ENCODE measurements at places on chromosomes 2 and 18. TPM values are rescaled to one million over a fixed set of nuclear protein-coding genes. Genes with fewer than 3 reads are reported as not detected.

Gene DLX1
- not detected for total RNA-seq

Gene AKAIN1
- not detected for total RNA-seq

Gene GPR35
- total RNA-seq = 0.93 TPM

Gene PPM1G
- 52.1 TPM for total RNA-seq

GRCh38 chr2:238256594-238257104 lies 16.8 kb upstream of the HES6 start:
- H3K27ac ChIP-seq = no peak overlapping the region
- no peaks in the 10 kb centered on the region for H3K4me1 ChIP-seq
- H3K36me3 ChIP-seq = peaks cover 100% of the 10 kb centered on the region
- H3K4me3 ChIP-seq = no peak overlapping the region
- H3K27me3 ChIP-seq = no peaks in the 10 kb centered on the region
- ATAC-seq = peak; percentile 63

DNA sequence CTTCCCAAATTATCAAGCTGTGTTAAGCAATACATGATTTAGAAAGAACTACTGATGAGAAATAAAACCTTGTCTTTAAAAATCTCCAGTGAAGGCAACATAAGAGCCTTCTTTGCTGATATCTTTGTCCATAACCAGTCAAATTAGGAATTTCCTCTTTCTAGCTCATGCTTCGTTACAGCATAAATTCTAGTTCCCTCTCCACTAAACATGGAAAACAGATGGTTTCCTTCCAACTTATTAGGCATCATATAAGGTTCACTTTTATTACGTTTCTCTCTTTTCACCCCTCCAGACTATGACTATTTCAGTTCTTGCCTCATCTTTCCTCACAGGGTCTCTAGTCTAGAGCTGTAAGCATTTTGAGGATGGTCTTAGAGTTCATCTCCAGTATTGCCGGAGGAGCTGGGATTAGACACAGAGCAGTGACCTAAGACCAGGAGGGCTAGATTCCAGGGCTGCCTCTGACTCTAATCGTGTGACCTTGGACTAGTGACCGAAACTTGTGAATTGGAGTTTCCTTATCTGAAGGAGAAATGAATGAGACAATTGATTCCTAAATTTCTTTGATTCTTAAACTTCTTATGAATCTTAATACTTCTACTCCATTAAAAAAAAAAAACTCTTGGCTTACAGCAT lies 195.5 kb upstream of the APCDD1 start:
- H3K27me3 ChIP-seq = no peaks in the 10 kb centered on the region
- H3K4me1 ChIP-seq = no peaks in the 10 kb centered on the region
- no peak for ATAC-seq
- no peak overlapping the region for H3K4me3 ChIP-seq
- H3K27ac ChIP-seq = no peak overlapping the region

DNA sequence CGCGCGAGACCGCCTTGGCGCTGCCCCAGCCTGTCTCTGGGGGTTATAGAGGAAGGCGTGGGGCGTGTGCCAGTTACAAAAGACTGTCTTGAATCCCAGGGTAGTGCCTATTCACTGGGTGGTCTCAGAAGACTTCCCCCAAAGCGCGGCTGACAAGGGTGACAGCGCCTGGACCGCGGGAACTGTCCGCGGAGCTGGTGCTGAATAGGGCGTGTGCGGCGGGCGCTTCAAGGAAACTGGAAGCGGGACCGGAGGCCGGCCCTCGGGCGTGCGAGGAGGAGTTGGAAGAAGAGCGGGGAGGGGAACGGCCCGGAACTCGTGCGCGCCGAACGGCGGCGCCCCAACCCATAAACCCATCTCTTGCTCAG lies 2.3 kb downstream of the EGR4 start:
- no peak overlapping the region for H3K27ac ChIP-seq
- H3K4me3 ChIP-seq = peak overlapping the region; percentile 28
- H3K27me3 ChIP-seq = peaks cover 100% of the 10 kb centered on the region
- peak; percentile 50 for ATAC-seq
- H3K4me1 ChIP-seq = peaks cover 10% of the 10 kb centered on the region

GRCh38 chr2:16152071-16152927 lies 211.9 kb downstream of the MYCN start:
- no peaks in the 10 kb centered on the region for H3K4me1 ChIP-seq
- no peak overlapping the region for H3K27ac ChIP-seq
- no peaks in the 10 kb centered on the region for H3K27me3 ChIP-seq
- ATAC-seq = no peak

DNA sequence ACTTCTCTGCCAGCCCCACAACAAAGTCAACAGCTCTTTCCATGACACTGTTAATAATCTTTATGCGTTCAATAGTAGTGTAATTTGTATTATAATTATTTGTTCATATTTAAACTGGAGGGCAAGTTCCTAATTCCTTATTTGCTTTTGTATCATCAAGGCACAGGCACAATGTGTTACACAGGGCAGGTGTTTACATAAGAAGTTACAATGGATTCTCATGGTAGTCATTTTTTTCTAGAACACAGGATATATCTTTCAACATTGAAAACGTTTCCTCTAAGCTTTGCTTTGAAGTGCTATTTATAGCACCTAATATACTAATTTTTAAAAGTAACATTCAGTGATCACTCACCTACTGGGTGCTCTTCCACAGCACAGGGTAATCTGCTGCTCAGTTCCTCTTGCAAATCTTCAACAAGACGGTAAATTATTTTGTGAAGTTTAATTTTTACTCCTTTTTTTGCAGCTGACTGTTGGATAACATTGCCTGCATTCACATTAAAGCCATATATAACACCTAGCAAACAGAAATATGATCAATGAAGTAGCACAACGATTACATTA lies 7.3 kb downstream of the RPS27A start:
- H3K4me1 ChIP-seq = peaks cover 7% of the 10 kb centered on the region
- H3K4me3 ChIP-seq = no peak overlapping the region
- H3K27ac ChIP-seq = no peak overlapping the region
- no peak for ATAC-seq
- peaks cover 4% of the 10 kb centered on the region for H3K36me3 ChIP-seq

Gene ANKRD36C
- total RNA-seq = 42.6 TPM

GRCh38 chr18:24991141-24992060 lies 360.6 kb downstream of the ZNF521 start:
- no peak for ATAC-seq
- H3K4me1 ChIP-seq = peaks cover 5% of the 10 kb centered on the region
- H3K27me3 ChIP-seq = no peaks in the 10 kb centered on the region
- no peaks in the 10 kb centered on the region for H3K36me3 ChIP-seq

Gene SLC16A14
- total RNA-seq = 3.0 TPM

- peak; percentile 22 for ATAC-seq
- no peaks in the 10 kb centered on the region for H3K27me3 ChIP-seq
- H3K27ac ChIP-seq = no peak overlapping the region
- no peak overlapping the region for H3K4me3 ChIP-seq
- H3K4me1 ChIP-seq = no peaks in the 10 kb centered on the region
These were observed 9.9 kb upstream of the NPC1 start for GRCh38 chr18:23596183-23596582.

DNA sequence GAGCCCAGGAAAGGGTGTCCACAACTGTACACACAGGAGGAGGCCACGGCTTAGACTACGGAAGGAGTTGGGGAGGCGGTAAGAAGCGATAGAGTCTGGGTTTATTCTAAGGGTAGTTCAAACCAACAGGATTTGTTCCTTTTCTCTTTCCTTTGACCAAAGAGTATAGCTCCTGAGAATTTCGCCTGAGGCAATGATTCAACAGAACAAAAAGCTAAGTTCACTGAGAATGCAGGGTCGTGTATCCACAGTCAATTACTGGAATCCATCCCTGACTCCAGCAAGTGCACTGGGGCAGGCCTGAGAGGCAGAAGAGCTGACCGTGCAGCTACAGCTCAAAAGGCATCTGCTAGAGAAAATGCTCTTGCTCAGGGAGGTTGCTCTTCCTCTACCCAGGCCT lies 140.9 kb downstream of the TFCP2L1 start:
- H3K4me3 ChIP-seq = no peak overlapping the region
- H3K27me3 ChIP-seq = peaks cover 13% of the 10 kb centered on the region
- no peak overlapping the region for H3K27ac ChIP-seq
- H3K4me1 ChIP-seq = no peaks in the 10 kb centered on the region
- ATAC-seq = no peak
